Purkinje cell (primary cell): ENCODE measurements at places on chromosomes 13 and 19. TPM values are rescaled to one million over a fixed set of nuclear protein-coding genes. Genes with fewer than 3 reads are reported as not detected.

Gene C1QTNF9B
- polyA plus RNA-seq = 0.36 TPM in 1 of 2 replicates, not detected in the other

Gene GPR183
- polyA plus RNA-seq = 0.32 TPM in 1 of 2 replicates, not detected in the other

Gene AMH
- not detected in 2 replicates for polyA plus RNA-seq

Gene NCR1
- polyA plus RNA-seq = not detected in 2 replicates

Gene ZNF525
- polyA plus RNA-seq = 8.0 and 15.0 TPM in 2 replicates

Gene IGLON5
- polyA plus RNA-seq = 0.32 and 0.78 TPM in 2 replicates

Gene CAMSAP3
- 0.78 and 0.88 TPM in 2 replicates for polyA plus RNA-seq

Gene DMWD
- polyA plus RNA-seq = 5.3 and 6.8 TPM in 2 replicates
